ENCODE measurements at places on chromosomes 13 and 19. TPM values are rescaled to one million over a fixed set of nuclear protein-coding genes. Genes with fewer than 3 reads are reported as not detected.

GRCh38 chr19:33388231-33388724 lies 14.8 kb downstream of the CEBPG start:
- DNase-seq: no peak

The ZNF345 gene
- not detected for total RNA-seq

The CYP4F12 gene
- total RNA-seq: 4.4 TPM

The C13orf42 gene
- total RNA-seq: not detected

- DNase-seq: no peak
These were observed 7.7 kb upstream of the KIR2DL4 start for GRCh38 chr19:54795758-54796157.

DNA sequence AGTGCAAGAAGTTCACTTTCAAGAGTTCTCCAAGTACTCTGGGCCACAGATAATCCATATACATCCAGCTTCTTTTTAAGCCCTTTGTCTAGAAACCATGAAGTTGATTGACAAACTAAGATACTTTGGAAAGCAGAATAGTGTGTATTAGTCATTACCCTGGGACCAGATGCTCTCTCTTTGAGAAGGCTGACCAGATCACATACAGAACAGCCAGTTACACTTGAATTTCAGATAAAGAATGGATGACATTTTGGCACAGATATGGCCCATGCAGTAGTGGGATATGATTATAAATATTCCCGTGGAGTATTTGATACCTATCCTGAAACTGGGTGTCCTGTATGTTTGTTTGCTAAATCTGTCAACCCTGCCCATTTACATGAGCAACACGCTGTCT lies 414.2 kb downstream of the KLF5 start:
- DNase-seq: no peak

DNA sequence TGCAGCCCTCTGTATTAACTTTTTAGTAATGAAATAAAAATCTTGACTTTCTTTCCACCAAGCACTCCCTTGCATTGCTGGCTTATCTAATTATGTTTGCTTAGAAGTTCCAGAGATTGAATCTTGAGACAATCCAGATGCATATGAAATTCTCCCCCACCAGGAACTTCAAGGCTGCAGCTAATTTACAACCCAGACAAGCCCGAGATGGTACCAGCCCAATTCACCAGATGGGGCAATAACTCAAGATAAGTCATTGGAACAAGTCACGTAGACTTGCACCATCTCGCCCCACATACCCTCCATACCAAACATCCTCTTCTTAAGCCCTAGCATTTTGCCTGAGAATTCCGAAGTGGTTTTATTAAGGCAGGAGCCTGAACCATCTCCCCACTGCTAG lies 29.0 kb downstream of the UTP14C start:
- no peak for DNase-seq

- DNase-seq: no peak
These were observed 221.8 kb downstream of the ENOX1 start for GRCh38 chr13:43564952-43565351.

DNA sequence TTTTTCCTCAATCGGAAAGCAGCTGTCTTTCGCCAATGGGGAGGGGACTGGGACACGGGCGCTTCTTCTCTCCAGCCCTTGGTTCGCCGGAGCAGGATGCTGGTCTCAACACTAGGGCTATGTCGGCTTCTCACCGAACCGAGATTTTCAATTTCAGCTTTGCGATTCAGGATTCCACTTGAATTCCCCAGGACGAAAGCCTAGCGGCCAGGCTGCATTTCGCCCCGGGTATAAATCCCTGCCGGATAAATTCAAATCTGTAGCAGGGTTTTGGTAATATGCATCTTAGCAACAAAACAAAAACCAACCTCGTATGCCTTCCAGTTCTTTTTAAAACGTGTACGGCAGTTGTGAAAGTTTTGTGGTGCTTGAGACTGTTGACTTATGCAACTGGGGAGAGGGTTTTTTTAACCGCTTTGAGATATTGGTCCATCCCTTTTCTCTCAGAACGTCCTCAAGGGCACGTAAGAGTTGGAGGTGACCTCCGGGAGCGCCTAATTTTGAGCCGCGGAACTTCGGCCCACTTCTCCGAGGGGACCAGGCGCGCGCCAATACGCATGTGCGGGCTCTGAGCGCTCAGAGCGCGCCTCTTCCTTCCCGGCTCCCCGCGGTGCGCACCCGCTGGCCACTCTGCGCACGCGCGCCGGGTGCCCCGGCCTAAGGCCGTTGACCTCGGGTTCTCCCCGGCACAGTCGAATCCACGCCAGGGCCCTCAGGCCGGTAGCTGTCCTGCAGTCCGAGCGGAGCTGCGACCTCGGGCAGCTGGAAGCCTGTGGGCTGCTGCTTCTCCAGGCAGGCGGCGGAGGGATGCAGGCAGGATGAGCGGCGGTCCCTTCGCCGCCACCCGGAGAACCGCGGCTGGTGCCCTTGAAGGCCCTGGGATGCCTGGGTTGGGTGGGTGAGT lies 7.6 kb downstream of the POU4F1 start:
- no peak for DNase-seq

The PSG11 gene
- not detected for total RNA-seq

DNA sequence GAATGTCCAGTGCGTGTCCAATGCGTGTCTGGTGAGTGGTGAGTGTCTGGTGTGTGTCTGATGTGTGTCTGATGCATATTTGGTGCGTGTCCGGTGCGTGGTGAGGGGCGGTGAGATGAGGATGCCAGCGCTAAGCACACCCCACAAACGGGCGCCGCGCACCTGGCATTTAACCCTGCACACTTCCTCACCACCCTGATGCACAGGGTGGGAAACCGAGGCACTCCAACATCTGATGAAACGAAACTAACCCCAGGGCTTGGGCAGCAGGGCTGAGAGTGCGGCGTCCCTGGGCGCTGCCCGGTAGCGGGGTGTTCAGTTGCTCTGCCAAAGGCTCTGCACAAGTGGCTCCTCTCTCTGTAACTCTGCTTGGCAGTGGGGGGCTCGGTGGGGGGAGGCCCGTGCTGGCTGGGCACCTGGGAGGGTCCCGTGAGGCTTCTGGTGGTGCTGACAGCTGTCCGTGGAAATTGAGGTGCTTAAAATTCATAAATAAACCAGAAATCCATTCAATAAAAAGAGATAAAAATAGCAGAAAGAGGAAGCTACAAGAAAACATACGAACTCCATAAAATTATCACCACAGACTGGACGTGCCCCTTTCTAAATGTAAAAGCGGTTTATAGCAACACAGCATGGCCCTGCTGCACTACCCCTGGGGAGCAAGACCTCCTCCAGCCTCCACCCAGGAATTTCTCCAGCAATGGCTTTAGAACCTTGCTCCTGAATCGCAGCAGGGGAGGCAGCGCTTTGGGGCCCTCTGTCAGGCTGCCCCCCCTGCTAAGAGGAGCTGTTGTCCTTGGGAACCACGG lies 76.0 kb downstream of the RASA3 start:
- no peak for DNase-seq

DNA sequence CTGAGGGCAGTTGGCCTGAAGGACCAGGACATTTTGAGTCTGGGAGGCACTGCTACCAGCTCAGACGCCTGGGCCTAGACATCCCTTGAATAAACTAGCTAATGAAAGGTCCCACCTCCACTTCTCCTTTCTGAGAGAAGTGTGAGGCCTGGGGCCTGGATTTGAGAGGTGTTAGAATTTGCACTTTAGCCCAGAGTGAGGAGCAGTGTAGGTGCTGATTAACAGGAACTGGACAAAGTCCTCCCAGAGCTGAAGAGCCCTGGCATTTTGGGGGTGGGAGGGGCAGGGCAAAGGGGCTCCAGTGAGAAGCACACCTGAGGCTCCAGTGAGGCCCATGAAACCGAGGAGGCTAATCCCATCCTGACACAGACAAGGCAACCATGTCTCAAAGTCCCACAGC lies 15.2 kb upstream of the SLC1A5 start:
- no peak for DNase-seq

- peak; percentile 37 for DNase-seq
These were observed 28.7 kb downstream of the LACC1 start for GRCh38 chr13:43908156-43909126.

GRCh38 chr19:13398780-13399726 lies 107.2 kb downstream of the CACNA1A start:
- peak; percentile 80 for DNase-seq

DNA sequence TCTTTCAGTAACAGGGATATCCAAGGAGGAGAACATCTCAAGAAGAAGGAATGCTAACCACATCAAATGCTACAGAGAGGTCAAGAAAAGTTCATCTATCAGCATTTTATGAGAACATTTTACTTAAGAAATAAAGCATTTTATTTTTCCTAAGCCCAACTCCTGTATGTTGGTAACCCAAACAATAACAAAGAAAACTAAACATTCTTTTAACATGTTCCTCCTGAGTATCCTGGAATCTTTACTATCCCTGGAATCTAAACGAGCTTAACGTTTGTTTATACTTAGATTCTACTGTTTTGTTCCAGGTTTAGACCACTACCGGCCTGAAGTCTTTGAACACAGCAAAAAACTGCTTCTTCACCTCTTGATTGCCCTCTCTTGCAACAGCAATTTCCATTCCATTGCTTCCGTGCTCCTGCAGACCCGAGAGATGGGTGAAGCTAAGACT lies 89.7 kb downstream of the ZAR1L start:
- DNase-seq: no peak

- no peak for DNase-seq
These were observed 15.8 kb upstream of the ELF1 start for GRCh38 chr13:41034881-41035280.

The DMKN gene
- 246 TPM for total RNA-seq

DNA sequence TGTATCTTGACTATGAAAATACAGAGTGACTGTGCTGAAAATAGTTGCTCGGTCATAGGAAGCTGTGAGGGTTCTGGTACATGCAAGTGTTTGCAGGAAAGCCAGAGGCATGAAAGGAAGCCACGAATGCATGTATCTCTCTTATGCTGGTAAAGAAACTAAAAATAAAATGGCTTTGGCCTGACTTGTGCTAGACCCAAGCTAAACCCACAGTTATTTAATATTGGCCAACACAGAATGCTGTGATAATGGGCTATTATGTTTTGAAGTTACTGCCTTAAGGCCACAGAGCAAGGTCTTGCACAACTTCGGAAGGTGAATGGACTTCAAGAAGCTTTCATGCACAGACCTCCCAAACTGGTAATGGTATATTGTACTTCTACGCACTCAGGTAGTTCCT lies 518.2 kb upstream of the HTR2A start:
- DNase-seq: no peak

The LGALS14 gene
- total RNA-seq: not detected

DNA sequence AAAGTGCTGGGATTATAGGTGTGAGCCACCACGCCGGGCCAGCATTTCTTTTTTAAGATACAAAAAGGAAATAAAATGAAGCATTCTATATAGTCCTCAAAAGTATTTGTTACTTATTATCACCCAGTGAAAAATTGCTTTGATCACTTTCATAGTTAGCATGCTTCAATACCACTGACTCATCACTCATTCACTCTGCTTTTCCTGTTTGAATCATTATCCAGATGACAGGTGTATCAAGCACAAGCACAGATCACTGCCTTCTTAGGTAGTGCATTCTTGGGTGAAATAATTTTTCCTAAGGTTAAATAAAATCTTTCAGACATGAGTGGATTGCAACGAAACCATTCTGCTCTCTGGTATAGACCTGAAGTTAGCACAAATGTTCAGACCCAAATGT lies 35.8 kb upstream of the SPART start:
- no peak for DNase-seq

The FUT6 gene
- not detected for total RNA-seq

All from HCT116 (cell line).